HCEC 1CT (cell line): ENCODE measurements at places on chromosomes 13 and 19.

- DNase-seq = no peak
Observed at GRCh38 chr13:98514288-98514687, 62.6 kb downstream of the STK24 start.

DNA sequence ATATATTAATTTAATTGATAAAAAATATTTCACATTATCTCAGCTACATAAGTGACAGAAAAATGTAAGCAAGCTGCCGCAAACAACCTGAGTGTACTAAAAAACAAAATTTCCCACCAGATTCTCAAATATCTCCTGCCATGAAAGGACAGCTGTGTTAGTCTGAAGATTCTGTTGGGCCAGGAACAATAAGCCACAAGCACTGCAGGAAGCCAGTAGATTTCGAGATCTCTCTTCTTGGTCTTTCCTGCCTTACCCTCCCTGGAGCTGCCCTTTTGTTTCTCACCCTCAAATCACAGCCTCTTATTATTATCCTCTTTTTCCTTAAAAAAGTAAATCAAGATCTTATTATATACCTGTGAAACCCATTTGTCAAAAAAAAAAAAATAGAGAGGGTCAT is 165.6 kb downstream of the EFNB2 start:
- DNase-seq = no peak

- no peak for DNase-seq
Observed at GRCh38 chr13:112358156-112358555, 18.0 kb upstream of the SPACA7 start.

- DNase-seq = peak; percentile 85
Observed at GRCh38 chr13:95301183-95301967, at the start of gene ABCC4. Gene ABCC4, minus strand, starts transcription at chr13:95301451. Its CDS starts 137 bp downstream, at chr13:95301314.

DNA sequence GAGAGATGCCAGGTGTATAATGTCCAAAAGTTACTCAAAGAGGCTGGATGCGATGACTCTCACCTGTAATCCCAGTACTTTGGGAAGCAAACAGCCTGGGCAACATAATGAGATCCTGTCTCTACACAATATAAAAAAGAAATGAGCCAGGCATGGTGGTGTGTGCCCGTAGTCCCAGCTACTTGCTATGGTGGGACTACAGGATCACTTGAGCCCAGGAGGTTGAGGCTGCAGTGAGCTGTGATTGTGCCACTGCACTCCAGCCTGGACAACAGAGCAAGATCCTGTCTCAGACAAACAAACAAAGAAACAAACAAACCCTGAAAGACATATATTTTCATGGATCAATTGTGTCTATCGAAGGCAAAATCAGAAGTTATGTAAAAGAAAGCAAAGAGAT is 54.3 kb upstream of the CYP2B6 start:
- no peak for DNase-seq

GRCh38 chr13:94674609-94675348 is 37.6 kb downstream of the SOX21 start:
- DNase-seq = peak; percentile 17

- DNase-seq = no peak
Observed at GRCh38 chr13:25118378-25118905, 22.5 kb downstream of the PABPC3 start.

DNA sequence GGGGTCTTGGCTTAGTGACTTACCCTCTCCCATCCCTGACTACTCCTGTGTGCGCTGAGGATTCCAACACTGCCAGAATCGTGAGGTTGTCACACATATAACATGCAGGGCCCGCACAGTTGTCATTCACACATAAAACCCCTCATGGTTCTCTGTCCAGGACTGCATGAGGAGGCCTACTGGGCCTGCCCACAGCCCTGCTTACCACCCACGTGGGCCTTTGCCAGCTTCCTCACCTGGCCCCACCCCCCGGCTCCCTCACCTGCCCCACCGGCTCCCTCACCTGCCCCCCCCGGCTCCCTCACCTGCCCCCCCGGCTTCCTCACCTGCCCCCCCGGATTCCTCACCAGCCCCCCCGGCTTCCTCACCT is 197.2 kb downstream of the TEX29 start:
- no peak for DNase-seq

- DNase-seq = no peak
Observed at GRCh38 chr19:39555883-39556282, 15.9 kb upstream of the EID2 start.

DNA sequence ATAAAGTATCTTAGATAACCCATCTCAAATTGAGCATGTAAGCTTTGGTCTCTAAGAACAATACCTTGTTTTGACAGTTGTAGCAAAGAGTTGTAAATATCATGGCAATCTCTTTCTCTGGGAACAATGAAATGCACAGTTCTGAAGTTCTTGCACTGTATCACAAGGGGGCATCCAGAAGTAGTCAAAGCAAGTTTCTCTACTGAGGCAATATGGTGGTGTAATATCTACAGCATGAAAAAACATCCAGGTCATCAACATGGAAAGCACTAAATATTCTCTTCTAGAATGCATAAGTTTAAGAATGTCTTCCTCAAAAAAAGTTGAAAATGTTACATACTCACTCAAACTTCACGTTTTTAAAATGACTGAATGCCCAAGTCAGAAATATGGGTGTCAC is 19.6 kb downstream of the MTMR6 start:
- peak; percentile 24 for DNase-seq

DNA sequence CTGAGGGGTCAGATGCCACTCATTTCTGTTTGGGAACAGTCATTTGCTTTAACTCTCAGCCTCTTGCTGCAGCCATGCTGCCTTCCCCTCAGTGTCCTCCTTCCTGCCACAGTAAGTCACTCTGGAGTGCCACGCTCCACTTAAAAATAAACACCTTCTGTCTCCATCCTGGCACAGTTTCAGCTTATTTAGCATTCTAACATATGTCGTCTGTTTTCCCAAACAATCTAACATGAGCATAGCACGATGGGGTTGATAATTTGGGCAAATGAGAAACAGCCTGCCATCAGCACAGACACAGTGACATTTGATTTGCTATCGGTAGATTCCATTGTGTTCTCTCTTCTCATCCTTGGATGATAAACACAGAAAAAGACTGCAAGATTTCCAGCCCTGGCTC is 768.6 kb downstream of the UQCRFS1 start:
- DNase-seq = no peak

DNA sequence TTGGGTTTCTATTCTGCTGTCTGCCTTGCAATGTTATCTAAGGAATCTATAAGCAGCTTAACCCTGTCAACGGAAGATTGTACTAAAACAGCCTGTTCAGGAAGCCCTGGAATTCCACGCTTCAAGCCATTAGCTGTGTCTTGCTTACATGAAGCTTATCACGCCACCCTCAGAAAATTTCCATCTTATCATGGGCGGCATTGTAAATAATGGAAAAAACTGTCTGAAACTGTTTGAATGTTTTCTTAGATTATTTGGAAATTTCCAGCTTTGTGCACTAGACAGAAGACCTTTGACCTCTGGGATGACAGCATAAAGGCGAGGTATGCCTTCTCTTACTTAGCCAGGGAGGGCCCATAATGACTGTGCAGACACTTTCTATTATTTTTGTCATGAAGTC is 319.7 kb downstream of the KCNRG start:
- no peak for DNase-seq

DNA sequence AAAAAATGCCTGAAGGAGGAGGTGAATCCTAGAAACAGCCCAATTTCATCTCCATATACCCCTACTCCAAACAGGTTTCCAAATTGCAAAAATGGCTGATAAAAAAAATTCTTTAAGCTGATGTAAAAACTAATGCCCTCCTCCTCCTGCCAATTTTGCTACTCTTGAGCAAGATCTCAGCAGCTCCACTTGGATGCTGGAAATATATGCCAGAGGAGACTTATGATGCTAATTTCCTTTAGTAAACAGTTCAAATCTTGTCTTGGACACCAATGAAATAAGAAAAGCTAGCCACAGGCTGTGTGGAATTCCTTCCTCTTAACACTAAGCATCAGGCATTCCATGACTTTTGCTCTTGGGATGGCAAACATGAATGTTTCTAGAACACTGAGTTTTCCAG is 67.5 kb downstream of the INSR start:
- DNase-seq = no peak

- no peak for DNase-seq
Observed at GRCh38 chr13:41455725-41456419, 1.5 kb upstream of the RGCC start.

- peak; percentile 45 for DNase-seq
Observed at GRCh38 chr19:33430674-33431277, 57.3 kb downstream of the CEBPG start.

DNA sequence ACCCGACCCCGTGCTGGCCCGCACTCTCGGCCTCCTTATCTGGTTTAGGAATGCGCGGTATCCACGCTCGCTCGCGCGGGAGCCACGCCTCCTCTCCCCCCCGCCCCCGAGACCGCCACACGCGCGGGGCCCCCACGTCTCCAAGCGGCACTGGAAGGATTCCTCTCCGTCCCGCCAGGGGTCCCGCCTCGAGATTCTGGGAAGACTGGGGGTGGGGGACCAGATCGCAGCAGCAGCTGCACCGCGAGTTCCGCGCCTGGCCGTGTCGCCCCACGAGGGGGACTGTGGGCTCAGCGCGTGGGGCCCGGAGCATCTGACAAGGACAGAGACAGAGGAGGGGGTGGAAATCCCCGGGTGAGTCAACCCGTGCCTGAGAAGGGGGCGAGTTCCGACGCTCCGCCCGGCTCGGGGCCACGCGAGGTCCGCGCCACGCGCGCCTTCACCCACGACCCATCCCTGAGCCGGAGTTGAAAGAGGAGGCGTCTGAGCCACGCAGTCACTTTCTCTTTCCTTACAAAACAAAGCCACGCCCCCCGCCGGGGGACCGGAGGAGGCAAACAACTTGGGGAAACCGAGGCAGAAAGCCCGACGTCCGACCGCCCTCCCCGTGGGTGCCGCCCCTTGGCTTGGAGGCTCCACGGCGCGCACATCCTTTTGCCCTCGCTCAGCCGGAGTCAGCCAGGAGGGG is 814 bp downstream of the S1PR2 start:
- no peak for DNase-seq

DNA sequence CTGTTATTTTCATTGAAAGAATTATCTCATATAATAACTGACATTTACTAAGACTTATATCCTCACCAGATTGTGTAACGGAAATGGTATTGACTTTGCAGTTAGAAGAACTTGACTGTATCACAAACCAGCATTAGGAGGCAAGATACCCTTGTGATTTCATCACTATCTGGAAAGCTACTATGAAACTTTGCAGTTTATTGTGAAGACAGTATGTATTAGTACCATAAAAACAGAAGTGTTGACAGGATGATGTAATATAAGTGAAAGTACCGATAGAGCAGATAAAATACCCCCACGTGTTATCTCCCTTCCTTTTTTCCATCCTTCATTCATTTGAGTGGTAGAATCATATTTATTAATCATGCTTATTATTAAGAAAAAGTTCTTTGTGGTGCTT is 365.7 kb upstream of the KLHL1 start:
- DNase-seq = no peak

GRCh38 chr19:39949026-39949747 is 14.8 kb upstream of the FCGBP start:
- DNase-seq = no peak

DNA sequence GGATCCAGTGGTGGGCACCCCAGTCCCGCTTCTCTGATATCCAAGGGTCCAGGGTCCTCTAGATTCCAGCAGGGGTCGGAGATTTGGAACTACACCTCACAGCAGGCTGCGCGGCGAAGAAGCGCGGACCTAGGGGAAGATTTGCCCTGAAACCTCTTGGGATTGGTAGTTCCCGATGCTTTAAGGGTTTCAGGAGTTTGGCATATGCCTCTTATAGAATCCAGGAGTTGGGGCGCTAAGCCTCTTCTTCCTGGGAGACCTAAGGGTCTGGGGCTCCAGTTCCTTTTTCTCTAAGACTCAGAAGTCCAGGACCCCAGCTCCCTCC is 349 bp downstream of the BCL2L12 start:
- peak; percentile 46 for DNase-seq

DNA sequence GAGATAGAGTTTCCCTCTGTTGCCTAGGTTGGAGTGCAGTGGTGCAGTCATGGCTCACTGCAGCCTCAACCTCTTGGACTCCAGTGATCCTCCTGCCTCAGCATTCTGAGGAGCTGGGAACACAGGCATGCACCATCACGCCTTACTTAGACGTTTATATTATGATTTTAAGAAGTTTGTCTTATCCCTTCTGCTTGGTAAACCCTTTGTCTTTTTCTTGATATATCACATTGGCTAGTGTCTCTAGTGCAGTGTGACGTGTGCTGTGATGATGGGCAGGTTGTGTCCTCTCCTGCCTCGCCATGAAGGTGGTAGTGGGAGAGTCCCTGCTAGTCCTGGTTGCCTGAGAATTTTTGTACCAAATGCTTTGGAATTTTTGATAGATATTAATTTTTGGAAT is 93.9 kb downstream of the KDM4B start:
- no peak for DNase-seq

DNA sequence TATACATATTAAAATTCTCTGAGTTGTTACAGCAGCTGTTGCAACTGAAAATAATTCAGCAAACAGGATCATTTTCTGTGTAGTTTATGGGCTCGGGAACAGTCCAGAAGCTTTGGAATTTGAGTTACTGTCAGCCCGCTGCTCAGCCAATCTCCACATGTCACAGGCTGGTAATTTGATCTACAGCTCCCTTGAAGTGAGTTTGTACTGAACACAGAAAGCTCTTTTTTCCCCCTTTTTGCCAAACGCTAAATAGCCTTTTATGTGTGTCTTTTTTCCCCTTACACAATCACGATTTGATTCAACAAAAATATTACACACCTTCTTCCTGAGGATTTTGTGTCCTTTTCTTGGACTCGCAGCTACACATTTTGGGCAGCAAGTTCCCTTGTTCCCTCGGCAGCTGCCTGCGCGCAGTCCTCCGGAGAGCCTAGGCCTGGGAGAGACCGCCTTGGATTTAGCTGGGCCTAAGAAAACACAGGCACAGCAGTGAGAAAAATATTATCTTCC is 371.4 kb downstream of the KCNRG start:
- DNase-seq = no peak

DNA sequence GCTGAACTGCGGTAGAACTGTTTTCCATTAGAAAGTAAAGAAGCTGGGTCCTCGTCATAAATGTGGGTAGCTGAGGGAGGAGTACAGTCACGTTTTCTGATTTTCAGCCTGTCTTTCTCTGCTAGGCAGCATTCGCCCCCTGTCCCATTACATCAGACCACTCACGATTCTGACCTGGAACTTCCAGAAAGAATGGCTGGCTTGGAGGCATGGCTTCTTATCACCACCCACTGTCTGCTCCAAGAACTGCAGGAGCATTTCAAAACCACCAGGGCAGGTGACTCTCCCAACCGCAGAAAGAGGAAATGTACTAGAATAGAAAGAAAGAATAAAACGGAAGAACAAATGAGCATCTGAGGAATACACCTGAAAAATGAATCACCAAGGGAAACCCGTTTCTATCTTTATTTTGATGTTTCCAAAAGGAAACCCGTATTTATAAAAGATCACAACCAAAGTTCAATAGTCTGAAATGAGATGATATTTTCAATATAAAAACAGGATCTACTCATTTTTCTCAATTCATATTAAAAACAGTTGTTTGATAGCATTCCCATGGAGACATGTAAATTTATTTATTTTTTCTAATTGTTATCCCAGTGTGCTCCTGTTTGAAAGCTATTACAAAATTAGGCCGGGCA is 22.1 kb upstream of the POMP start:
- peak; percentile 81 for DNase-seq

- DNase-seq = no peak
Observed at GRCh38 chr19:42542791-42543190, 14.5 kb upstream of the CEACAM1 start.

GRCh38 chr13:66576381-66576780 is 653.8 kb downstream of the PCDH9 start:
- DNase-seq = no peak
